CD4-positive, alpha-beta T cell treated with Interferon alpha-2 for 1 hour (primary cell): ENCODE measurements at places on chromosomes 12 and 14.

- no peak for DNase-seq
Measured at GRCh38 chr14:53613404-53614253, 343.0 kb downstream of the BMP4 start.

DNA sequence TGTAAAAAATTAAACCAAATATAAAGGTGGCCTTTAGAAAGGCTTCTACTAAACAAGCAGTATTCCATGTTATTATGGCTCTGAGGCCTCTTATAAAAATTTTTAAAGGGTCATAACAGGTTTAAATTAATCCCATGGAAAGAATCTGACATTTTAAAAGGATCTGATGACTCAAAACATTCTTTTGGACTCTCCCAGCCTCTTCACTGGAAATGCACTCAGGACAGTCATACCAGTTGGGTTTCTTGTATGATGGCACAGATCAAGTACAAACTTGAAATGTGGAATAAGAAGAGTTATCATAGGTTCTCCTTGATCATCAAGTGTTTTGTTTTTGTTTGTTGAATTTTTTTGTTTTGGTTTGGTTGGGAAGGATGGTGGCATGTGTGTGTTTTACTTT, 50.8 kb downstream of the PPP2R5E start:
- no peak for DNase-seq

DNA sequence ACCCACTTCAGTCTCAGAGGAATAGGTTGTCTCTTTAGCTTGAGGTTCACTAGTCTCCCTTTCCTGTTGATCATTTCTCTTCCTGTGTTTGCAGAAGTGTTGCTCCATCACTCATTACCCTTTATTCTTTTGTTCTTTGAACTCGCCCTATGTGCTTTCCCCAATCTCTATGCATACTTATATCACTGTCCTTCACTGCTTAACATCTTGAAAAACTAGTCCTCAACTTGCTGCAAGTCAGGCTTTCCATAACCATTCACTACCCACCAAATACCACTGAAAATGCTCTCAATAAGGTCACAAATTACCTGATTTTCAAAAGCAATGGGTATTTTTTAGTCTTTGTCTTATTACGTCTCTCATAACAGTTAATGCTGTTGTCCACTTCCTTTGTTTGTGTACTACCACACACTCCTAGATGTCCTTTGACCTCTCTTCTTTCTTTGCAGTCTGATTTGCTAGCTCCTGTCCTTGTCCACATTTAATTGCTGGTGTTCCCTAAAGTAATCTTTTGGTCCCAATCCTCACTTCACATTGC, 80.8 kb downstream of the RIC8B start:
- peak; percentile 1 for DNase-seq

GRCh38 chr14:99674064-99674650, 9.9 kb upstream of the CYP46A1 start:
- no peak for DNase-seq

GRCh38 chr14:25050269-25051150, 563 bp upstream of the STXBP6 start:
- no peak for DNase-seq

- no peak for DNase-seq
Measured at GRCh38 chr12:129607301-129607700, 296.5 kb downstream of the TMEM132D start.

GRCh38 chr12:108567406-108568337, 5.3 kb downstream of the ISCU start:
- no peak for DNase-seq

DNA sequence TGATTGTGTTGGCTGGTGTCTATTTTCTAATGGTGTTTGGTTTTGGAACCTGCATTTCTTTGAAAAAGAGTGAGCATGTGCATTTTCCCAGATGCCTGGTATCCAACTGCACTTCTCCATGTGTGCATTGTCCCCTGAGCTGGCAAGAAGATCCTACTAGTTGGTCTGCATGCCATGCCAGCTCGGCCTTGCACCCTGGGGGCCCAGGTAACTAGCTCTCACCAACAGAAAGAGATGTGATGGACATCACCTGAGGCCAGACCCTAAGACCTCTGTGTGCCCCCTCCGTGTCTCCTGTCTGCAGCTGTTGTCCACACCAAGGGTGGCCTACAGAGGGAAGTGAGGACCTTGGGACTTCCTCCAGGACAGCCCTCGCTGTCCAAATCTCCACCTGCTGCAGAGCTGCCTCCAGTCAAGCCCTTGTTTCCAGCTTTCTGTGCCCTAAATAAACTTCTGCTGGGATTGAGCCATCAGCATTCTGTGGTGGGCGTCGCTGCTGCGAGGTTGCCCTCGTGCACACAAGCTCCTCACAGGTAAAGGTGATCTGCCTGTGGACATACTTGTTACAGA, 30.1 kb upstream of the GPR132 start:
- DNase-seq, result no peak

GRCh38 chr12:57058454-57058853, 8.5 kb upstream of the MYO1A start:
- DNase-seq, result no peak

GRCh38 chr14:55847766-55848165, 267.8 kb downstream of the KTN1 start:
- no peak for DNase-seq
